Stimulated activated CD8-positive, alpha-beta memory T cell treated with anti-CD3 and anti-CD28 coated beads, Interleukin-7, amount 100 ng/mL, for 1 hour (primary cell): ENCODE measurements at places on chromosomes 1 and 21.

GRCh38 chr1:15730423-15730822 is 5.6 kb upstream of the SLC25A34 start:
- no peak for DNase-seq

DNA sequence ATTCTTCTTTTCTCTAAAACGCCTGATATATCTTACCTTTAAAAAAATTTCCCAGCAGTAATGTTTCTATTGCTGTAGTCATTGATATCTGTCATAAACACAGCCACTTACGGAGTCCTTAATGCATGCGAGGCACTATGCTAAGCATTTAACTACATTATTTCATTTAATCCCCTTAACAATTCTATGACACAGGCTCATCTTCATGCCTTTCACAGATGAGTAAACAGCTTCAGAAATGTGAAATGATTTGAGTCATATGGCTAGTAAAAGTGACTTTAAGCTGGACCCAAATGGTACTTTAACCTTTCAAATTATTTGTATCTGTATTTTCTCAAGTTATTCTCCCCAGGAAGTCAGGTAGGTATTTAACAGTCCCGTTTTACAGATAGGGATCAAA is 125.1 kb upstream of the FGGY start:
- DNase-seq = no peak

DNA sequence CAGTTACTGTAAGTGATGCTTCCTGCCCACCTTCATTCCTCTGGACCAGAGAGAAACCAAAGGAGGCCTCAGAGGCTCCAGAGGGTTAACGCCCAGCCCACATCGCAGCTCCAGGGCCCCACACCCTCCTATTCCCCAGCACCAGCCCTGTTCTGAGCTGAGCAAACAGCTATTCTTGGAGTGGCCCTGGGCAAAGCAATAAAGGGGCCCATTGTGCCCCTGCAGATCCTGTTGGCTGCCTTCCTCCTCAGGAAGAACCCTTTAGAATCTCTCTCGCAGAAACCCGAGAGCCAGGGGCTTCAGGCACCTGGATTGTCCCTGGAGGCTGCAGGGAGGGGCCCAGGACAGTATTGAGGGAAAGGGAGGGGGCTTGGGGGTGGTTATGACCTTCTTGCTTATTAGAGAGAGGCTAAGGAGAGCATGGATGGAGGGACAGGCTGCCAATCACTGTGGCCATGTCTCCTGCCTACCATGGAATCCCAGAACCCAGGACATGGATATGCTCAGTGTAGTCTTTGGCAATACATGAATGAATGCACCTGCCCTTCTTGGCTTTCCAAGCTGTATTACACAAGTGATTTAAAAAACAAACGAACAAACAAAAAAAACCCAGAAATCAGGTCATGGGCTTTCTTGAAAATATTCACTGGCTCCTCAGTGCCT is 9.2 kb downstream of the PADI2 start:
- DNase-seq = no peak

DNA sequence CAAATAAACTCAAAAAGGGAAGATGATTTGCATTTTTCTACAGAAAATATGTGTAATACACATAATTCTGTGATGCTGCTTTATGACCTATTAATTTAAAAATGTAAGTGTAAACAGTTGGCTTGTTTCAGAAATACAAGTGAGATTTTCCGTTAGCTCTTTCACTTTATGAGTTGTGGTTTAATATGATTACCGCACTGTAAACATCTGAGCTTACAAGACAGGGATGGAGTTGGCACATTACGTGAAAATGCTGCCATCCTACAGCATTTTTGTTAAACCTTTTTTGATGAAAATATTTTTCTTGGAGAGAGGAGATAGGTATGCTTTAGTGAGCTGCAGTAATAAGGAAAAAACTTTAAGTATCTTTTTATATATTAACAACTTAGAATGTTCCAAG is 426.8 kb upstream of the ADAMTS5 start:
- DNase-seq = no peak

- no peak for DNase-seq
Measured at GRCh38 chr1:159000625-159001024, 9.1 kb upstream of the IFI16 start.

DNA sequence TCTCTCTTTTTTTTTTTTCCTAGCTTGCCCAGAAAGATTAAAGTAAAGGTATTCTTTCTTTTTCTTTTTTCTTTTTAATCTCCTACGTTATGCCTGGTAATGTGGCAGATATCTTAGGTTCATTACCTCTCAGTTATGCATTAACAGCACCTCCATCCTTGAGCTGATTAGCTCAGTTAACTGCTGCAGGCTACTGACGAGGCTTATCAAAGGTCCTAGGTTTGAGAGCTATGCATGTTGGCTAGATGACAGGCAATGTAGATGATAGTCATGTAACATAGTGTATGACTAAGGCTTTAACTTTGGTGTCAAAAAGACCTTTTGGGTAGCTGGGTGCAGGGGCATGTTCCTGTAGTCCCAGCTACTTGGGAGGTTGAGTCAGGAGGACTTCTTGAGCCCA is 53.7 kb upstream of the CACYBP start:
- no peak for DNase-seq

DNA sequence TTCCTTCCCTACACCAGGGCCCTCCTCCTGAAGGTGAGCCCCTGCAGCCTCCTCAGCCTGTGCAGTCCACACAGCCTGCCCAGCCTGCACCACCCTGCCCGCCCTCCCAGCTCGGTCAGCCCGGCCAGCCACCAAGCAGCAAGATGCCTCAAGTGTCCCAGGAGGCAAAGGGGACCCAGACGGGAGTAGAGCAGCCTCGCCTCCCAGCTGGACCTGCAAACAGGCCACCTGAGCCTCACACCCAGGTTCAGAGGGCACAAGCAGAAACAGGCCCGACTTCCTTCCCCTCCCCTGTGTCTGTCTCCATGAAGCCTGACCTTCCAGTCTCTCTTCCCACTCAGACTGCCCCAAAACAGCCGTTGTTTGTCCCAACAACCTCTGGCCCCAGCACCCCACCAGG is 38.8 kb downstream of the ZBTB17 start:
- no peak for DNase-seq

- DNase-seq = no peak
Measured at GRCh38 chr1:41670217-41670957, 185.9 kb upstream of the EDN2 start.

DNA sequence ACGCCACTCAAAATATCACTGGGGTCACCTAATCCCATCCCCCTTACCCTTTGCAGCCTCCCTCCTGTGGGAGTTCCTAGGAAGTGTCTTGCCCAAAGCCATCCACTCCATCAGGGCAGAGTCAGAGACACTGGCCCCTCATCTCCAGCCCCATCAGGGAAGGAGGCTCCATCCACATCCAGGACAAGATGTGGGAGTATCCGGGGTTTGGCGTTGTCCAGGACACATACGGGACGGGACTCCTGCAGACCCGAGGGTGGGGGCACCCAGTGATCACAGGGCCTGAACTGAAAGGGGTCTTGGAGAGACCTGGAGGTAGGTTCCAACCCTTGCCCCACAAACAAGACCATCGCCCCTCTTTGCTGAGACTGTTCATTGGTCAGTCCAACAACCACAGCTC is 348.2 kb downstream of the MATN1 start:
- DNase-seq = no peak

- no peak for DNase-seq
Measured at GRCh38 chr21:41774467-41775148, 7.8 kb upstream of the RIPK4 start.

DNA sequence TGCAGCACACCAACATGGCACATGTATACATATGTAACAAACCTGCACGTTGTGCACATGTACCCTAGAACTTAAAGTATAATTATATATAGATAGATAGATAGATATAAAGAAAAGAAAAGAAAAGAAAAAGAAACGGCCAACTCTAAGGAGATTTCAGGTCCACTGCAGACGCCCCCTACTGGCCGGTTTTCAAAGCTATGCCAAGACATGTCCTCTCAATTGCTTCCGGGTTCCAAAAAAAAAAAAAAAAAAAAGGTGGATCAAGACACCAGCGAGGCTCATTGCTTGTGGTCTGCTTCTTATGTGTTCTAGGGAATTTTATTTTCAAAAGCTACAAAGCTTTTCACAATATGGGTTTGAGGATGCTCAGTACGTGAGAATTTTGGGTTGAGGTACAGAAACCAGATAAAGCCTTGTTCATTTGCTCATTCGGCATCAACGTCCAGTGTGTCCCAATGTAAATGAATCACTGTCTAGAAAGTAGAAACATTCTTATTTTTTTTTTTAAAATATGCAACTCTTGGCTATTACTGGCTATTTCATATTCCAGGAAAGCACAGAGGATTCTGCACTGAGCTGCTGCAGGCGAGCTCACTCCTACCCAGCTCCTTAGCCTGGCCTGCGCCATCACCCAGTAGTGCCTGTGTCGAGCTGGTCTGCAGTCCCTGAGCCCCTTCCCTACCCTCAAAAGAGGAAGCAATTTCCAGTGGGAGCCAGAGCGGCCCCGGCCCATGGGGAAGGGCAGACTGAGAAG is 643.0 kb downstream of the KIF26B start:
- DNase-seq = no peak

GRCh38 chr1:201110138-201110537 is 2.1 kb downstream of the CACNA1S start:
- no peak for DNase-seq

GRCh38 chr1:11845641-11846335 is 1.8 kb downstream of the NPPA start:
- DNase-seq = no peak

DNA sequence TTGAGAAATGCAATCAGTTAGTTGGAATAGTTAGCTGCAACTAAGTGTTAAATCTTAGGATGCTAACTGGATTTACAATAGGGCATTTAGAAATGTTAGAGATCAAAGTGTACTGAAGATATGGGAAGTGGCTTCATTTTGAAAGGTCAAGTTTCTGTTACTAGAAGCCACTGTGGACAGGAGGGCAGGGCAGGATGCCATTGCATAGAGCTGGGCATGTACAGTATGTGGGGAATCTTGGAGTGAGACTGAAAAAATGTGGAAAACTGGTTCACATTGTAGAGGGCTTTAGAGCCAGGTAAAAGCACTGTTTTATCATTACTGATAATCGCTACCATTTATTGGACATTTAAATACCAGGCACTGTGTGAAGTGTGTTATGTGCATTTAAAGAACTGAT is 31.0 kb downstream of the ARID1A start:
- DNase-seq = no peak

- no peak for DNase-seq
Measured at GRCh38 chr21:14114251-14114650, 96.5 kb downstream of the LIPI start.

- DNase-seq = no peak
Measured at GRCh38 chr1:206769304-206769731, 1.3 kb upstream of the IL19 start.
